Daoy (cell line): ENCODE measurements at places on chromosomes 5 and 9. TPM values are rescaled to one million over a fixed set of nuclear protein-coding genes. Genes with fewer than 3 reads are reported as not detected.

DNA sequence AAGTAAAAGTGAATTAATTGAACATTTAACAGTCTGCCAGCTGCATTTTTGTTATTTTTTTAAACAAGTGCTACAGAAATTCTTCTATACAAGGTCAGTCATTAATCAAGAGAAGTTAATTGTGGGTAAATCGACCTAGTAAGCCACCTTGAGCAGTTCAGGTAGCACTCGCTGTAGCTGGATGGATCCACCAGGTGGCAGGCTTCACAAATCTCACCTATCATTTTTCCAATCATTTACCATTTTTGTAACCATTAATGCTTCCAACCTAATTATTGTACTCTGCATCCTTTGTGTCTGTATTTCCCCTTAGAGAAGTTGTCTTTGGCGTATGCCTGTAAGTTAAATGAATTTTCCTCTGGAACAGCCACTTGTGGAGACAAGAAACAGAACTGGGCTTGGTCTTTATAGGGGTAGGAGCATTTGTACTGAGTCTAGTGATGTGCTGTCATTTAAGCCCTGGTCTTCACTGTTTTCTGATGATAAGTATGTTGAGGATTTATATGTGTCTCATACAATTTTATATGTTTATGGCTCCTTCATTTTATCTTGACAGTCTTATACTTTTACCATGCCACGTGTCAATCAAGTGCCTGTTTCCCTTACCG lies 39.5 kb downstream of the CD180 start:
- DNase-seq, result peak; percentile 32

DNA sequence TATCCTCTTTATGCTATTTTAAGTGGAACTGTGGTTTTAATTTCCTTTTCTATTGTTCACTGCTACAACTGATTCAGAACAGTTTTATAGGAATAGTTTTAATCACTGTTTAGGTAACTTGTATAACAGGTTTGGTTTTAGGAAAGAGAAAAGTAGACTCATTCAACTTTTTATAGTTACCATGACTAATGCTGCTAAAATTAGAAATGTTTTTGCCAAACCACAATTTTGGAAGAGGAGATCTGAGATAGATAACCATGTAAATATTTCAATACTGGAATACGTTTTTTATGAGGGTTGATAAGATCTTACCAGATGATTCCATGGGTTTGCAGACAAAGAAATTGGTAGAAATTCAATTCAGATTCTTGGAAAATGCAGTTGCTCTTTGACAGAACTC lies 404.6 kb upstream of the ARRDC3 start:
- DNase-seq, result no peak

DNA sequence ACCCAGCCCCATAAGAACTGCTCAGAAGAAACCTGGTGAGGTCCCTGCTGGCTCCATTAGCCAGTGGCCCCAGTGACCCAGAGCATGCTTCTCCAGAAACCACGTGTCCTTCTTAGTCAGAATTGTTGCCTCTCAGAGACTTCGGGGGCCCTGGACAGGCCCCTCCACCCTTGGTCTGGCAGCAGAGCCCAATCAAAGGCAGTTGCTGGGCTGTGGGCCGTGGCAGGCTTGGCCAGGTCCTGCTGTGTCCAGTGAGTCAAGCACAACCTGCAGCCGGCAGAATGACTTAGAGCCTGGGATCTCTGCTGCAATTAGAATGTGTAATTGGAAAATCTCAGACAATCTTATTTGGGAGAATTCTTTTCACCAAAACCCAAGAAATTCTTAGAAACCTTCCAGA lies 502.0 kb upstream of the KLF4 start:
- no peak for DNase-seq

DNA sequence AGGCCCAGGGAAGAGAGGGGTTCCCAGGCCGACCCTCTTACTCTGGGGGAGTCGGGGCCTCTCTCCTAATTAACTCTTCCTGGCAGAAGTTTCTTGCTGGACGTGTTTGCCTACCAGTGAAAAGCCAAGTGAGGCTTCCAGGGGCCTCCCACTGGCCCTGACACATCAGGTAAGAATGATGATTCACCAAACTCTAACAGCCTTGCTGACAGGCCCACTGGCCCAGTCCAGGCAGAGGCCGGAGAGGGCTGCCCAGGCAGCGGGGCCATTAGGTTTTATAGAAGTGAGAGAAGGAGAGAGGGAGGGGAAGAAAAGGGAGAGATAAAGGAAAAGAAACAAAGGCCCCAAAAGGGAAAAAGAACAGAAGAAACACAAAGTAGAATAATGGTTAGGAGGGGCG lies 50.8 kb upstream of the FOXE1 start:
- DNase-seq, result peak; percentile 93

GRCh38 chr9:109444771-109445320 lies 53.3 kb downstream of the PTPN3 start:
- no peak for DNase-seq

- DNase-seq, result no peak
These were observed 139.5 kb upstream of the DMRTA1 start for GRCh38 chr9:22307013-22307711.

- no peak for DNase-seq
These were observed 123.8 kb downstream of the GDNF start for GRCh38 chr5:37715992-37716391.

PTTG1 gene
- 497 and 636 TPM in 2 replicates for total RNA-seq

TMEM171 gene
- 1.5 and 4.6 TPM in 2 replicates for total RNA-seq

ZNF622 gene
- 72.1 and 74.4 TPM in 2 replicates for total RNA-seq

CER1 gene
- not detected in 2 replicates for total RNA-seq

KIF3A gene
- total RNA-seq, result 10.1 and 19.3 TPM in 2 replicates

ADRA1B gene
- total RNA-seq, result 0.63 and 0.80 TPM in 2 replicates
